Activated CD8-positive, alpha-beta T cell treated with anti-CD3 and anti-CD28 coated beads for 36 hours (primary cell): ENCODE measurements at places on chromosomes 6 and 20. TPM values are rescaled to one million over a fixed set of nuclear protein-coding genes. Genes with fewer than 3 reads are reported as not detected.

- H3K27ac ChIP-seq: no peak overlapping the region
- H3K4me1 ChIP-seq: peaks cover 8% of the 10 kb centered on the region
- no peak overlapping the region for H3K4me3 ChIP-seq
- peaks cover 11% of the 10 kb centered on the region for H3K27me3 ChIP-seq
Measured at GRCh38 chr20:54346276-54346675, 129.1 kb upstream of the DOK5 start.

DNA sequence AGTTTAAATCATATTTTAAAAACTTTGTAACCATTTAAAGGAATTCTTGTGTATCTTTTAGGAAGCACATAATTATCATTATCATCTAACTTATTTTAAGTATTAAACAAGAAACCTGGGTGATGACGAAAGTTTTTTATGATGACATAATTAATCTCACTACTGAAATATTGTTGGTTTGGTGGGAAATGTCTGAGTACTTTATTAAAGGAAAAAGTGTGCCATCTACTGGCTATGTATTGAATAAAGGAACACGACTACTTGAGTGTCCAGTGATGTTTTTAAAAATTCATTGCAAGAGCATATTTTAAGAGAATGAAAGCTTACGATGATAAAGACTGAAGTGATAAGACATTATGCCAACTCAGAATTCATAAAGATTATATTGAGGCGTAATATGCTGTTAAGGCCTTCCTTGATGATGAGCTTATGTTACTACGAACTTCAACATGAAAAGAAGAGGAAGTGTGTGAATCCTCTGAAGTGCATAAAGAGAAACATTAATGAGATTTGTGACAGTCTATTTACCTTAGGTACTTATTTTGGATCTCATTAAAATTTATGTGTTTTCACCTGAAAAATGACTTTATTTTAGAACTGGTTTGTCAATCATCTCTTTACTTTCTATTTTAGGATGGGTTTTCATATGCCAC, 12.0 kb upstream of the TRMT11 start:
- peaks cover 5% of the 10 kb centered on the region for H3K36me3 ChIP-seq
- no peak overlapping the region for H3K4me3 ChIP-seq
- H3K27ac ChIP-seq: peak overlapping the region; percentile 55
- no peaks in the 10 kb centered on the region for H3K27me3 ChIP-seq
- no peak for DNase-seq
- peaks cover 9% of the 10 kb centered on the region for H3K4me1 ChIP-seq

C6orf136 gene
- 34.8 TPM for total RNA-seq

- H3K4me1 ChIP-seq: no peaks in the 10 kb centered on the region
- H3K4me3 ChIP-seq: no peak overlapping the region
- peak; percentile 17 for DNase-seq
- H3K27ac ChIP-seq: no peak overlapping the region
Measured at GRCh38 chr20:4227085-4227821, 211.9 kb upstream of the RNF24 start.

- DNase-seq: no peak
- peaks cover 5% of the 10 kb centered on the region for H3K36me3 ChIP-seq
- H3K27me3 ChIP-seq: no peaks in the 10 kb centered on the region
Measured at GRCh38 chr6:47426524-47427302, 50.9 kb upstream of the CD2AP start.

GSS gene
- 50.9 TPM for total RNA-seq

DNA sequence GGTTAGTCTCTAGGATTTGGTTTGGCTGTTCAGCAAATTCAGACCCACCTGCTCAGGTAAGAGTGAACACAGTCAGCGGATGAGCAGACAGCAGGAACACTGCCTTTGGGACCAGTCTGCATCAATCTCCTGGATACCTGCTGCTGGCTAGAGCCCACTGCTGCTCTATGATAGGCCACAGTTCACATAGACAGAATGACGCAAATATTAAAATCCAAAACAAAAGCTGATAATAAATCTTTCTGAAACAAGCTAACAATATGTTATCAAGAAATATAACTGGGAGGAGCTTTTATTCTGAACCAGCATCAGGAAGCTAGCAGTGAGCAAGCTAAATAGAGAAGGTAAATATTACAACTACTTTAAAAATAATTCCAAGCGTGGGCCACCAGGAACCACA, at the start of gene TAAR1:
TAAR1 (minus strand) TSS at position 101 of the 400 bp plus-strand sequence. CDS start 13,179 bp downstream, outside the sequence.
- H3K4me1 ChIP-seq: no peaks in the 10 kb centered on the region
- no peak for DNase-seq
- H3K27ac ChIP-seq: no peak within 1 kb of the TSS
- H3K27me3 ChIP-seq: no peaks in the 10 kb centered on the region
- H3K4me3 ChIP-seq: no peak within 1 kb of the TSS

- no peak overlapping the region for H3K27ac ChIP-seq
- H3K27me3 ChIP-seq: no peaks in the 10 kb centered on the region
- no peaks in the 10 kb centered on the region for H3K4me1 ChIP-seq
- no peak overlapping the region for H3K4me3 ChIP-seq
Measured at GRCh38 chr6:79861023-79861422, 86.3 kb downstream of the ELOVL4 start.

GRCh38 chr20:21225215-21225947, 77.8 kb upstream of the XRN2 start:
- no peak for DNase-seq
- H3K27me3 ChIP-seq: no peaks in the 10 kb centered on the region
- H3K4me1 ChIP-seq: no peaks in the 10 kb centered on the region
- H3K4me3 ChIP-seq: no peak overlapping the region

DNA sequence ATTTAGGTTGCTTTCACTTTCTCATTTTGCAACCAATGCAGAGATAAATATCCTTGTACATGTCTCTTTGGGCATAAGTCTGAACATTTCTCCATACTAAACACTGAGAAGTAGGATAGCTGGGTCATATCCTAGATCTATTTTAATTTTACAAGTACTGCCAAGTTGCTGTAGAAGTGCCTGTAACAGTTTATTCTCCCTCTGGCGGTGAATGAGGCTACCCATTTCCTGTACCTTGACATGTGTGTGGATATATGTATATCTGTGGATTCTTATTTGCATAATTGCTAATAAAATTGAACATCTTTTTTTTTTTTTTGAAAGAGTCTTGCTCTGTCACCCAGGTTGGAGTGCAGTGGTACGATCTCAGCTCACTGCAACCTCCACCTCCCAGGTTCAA, 48.0 kb upstream of the PNRC1 start:
- no peak overlapping the region for H3K4me3 ChIP-seq
- no peak overlapping the region for H3K27ac ChIP-seq
- no peaks in the 10 kb centered on the region for H3K27me3 ChIP-seq
- no peaks in the 10 kb centered on the region for H3K36me3 ChIP-seq

MOXD1 gene
- total RNA-seq: not detected

DNA sequence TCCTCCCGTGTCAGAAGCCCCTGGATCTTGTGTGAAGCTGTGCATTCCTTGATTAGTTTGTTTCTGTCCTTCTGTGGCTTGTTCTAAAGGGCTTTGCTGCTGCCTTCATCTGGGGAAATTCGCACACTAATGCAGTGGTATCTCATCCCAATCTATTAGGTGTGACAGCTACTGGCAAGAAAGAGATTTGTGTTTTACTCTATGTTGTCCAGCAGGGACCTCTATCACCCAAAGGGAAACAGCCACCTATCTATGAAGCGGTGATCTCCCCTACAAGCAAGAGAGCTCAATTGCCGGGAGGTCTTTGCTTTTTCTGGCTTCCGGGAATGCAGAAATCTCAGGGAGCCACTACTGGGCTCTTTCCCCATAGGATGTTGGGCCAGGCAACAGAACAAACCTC, 151.8 kb downstream of the NRN1 start:
- no peak overlapping the region for H3K4me3 ChIP-seq
- H3K4me1 ChIP-seq: peaks cover 7% of the 10 kb centered on the region
- H3K27me3 ChIP-seq: peaks cover 3% of the 10 kb centered on the region
- H3K36me3 ChIP-seq: no peaks in the 10 kb centered on the region
- no peak for DNase-seq

CD24 gene
- 0.54 TPM for total RNA-seq

VGLL2 gene
- total RNA-seq: not detected

DNA sequence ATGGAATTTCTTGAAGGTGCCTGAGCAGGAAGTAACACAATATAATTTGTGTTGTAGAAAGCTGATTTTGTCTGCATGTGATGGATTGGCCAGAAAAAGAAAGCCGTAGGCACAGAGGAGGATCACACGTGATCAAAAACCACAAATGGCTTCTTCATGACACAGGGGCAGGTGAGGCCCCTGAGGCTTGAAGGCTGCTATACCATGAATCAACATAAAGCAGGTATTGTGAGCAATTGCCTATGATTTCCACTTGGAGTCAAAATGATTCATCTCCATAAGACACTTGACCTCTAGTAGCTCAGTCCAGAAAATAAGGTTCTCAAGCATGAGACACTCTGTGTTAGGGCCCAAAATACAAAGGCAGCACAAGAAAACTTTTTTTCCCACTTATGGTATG, 42.4 kb upstream of the EYA4 start:
- no peaks in the 10 kb centered on the region for H3K36me3 ChIP-seq
- H3K27me3 ChIP-seq: no peaks in the 10 kb centered on the region
- no peak overlapping the region for H3K4me3 ChIP-seq
- no peak for DNase-seq
- no peak overlapping the region for H3K27ac ChIP-seq
